ENCODE measurements at places on chromosomes 5 and 9. TPM values are rescaled to one million over a fixed set of nuclear protein-coding genes. Genes with fewer than 3 reads are reported as not detected.

The FBP2 gene
- total RNA-seq, result not detected

The PCDHB12 gene
- total RNA-seq, result 0.28 TPM

The SNCAIP gene
- total RNA-seq, result 0.85 TPM

The CDH9 gene
- not detected for total RNA-seq

The PCDHGC4 gene
- total RNA-seq, result 0.77 TPM

The OR1J2 gene
- not detected for total RNA-seq

The PCDHGB3 gene
- 1.9 TPM for total RNA-seq

The INIP gene
- 24.9 TPM for total RNA-seq

The RASGRF2 gene
- total RNA-seq, result 3.9 TPM

The HDHD3 gene
- 11.8 TPM for total RNA-seq

The C9 gene
- total RNA-seq, result 0.28 TPM

The FBN2 gene
- 9.6 TPM for total RNA-seq

The NEUROG1 gene
- not detected for total RNA-seq

The FAM53C gene
- total RNA-seq, result 22.8 TPM

The FANCC gene
- 5.4 TPM for total RNA-seq

The LSM11 gene
- 4.8 TPM for total RNA-seq

The PCDHA9 gene
- under 0.01 TPM for total RNA-seq

The PTGES2 gene
- total RNA-seq, result 86.8 TPM

The OR1L4 gene
- not detected for total RNA-seq

The BHMT2 gene
- 3.7 TPM for total RNA-seq

The GAS1 gene
- 3.8 TPM for total RNA-seq

The ECSCR gene
- 3.4 TPM for total RNA-seq

The IFNK gene
- not detected for total RNA-seq

The PCDH12 gene
- 0.56 TPM for total RNA-seq

The CTNND2 gene
- total RNA-seq, result not detected

The SPOCK1 gene
- 173 TPM for total RNA-seq

The PHYHD1 gene
- total RNA-seq, result 5.9 TPM

Measured in regular cardiac myocyte (primary cell).